ENCODE measurements at places on chromosomes 3 and 15.

DNA sequence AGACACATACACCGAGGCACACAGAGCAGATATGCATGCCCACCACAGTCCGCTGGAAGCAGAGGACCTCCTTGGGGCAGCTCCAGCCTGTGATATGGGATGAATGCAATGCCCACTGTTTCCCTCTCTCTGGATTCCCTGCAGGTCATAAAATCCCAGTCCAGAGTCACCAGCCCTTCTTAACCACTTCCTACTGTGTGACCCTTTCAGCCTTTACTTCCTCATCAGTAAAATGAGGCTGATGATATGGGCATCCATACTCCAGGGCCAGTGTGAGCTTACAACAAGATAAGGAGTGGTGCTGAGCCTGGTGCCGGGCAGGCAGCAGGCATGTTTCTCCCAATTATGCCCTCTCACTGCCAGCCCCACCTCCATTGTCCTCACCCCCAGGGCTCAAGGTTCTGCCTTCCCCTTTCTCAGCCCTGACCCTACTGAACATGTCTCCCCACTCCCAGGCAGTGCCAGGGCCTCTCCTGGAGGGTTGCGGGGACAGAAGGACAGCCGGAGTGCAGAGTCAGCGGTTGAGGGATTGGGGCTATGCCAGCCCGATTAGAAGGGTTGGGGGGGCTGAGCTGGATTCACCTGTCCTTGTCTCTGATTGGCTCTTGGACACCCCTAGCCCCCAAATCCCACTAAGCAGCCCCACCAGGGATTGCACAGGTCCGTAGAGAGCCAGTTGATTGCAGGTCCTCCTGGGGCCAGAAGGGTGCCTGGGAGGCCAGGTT lies at the start of gene GNAT1:
Gene GNAT1 (plus strand): TSS at position 675 of the 725 bp plus-strand sequence. CDS start 116 bp downstream, outside the sequence.
- no peak for DNase-seq

DNA sequence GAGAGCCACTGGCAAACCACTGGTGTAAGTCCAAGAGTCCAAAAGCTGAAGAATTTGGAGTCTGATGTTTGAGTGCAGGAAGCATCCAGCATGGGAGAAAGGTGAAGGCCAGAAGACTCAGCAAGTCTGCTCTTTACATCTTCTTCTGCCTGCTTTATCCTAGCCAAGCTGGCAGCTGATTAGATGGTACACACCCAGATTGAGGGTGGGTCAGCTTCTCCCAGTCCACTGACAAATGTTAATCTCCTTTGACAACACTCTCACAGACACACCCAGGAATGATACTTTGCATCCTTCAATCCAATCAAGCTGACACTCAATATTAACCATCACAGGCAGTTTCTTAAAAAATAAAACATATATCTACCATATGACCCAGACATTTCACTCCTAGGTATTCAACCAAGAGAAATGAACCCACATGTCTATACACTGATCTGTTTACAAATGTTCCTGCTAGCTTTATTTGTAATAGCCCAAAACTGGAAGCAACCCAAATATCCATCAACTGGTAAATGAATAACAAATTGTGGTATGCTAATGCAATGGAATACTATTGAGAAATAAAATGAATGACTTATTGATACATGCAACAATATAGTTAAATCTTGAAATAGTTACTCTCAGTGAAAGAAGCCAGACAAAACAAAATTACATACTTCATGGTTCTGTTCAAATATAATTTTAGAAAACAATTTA lies 373.8 kb downstream of the ZNF385D start:
- no peak for DNase-seq

GRCh38 chr15:69308949-69309348 lies 10.2 kb downstream of the PAQR5 start:
- DNase-seq = no peak

DNA sequence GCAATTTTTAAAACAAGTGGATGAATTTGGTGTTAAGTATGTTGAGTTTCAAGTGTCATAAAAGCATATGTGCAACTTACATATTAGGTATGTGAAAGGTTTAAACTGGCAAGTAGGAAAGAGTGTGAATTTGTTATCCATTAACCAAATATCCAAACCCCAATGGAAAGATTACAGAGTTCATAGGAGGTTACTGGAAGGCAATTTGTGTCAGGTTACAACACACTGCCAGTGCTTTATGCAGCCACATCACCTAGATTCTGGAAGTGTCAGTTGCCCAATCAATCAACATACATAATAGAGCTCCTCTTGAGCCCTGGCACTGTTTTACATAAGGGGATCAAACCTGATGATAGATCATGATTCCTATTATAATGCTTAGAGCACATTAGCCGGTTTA lies 261.0 kb downstream of the ROBO1 start:
- no peak for DNase-seq

DNA sequence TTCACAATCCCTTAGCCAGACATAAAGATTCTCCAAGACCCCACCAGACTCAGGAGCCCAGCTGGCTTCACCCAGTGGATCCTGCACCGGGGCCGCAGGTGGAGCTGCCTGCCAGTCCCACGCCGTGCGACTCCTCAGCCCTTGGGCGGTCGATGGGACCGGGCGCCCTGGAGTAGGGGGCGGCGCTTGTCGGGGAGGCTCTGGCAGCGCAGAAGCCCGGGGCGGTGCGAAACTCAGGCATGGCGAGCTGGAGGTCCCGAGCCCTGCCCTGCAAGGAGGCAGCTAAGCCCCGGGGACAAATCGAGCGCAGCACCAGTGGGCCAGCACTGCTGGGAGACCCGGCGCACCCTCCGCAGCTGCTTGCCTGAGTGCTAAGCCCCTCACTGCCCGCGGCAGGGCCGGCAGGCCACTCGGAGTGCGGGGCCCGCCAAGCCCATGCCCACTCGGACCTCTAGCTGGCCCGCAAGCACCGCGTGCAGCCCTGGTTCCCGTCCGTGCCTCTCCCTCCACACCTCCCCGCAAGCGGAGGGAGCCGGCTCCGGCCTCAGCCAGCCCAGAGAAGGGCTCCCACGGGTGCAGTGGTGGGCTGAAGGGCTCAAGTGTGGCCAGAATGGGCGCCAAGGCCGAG lies 175.0 kb downstream of the FMN1 start:
- no peak for DNase-seq

DNA sequence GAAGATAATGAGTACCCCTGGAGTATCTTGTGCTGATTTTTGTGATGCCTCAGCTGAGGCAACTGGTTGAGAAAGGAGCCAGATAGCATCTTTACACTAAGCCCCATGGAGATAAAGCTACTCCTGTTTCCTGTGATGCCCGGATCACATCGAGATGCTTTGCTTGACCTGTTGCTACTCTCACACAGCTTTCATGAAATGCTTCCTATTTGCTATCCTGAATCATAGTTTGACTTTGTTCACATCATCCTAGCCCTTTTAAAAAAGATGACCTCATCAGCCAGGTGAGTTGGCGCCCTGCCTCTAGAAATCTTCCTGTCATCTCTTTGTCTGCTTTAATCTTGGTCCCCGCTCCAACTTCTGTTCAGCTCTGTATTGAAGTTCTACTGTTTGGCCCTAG lies 409.6 kb upstream of the TBL1XR1 start:
- DNase-seq = no peak

DNA sequence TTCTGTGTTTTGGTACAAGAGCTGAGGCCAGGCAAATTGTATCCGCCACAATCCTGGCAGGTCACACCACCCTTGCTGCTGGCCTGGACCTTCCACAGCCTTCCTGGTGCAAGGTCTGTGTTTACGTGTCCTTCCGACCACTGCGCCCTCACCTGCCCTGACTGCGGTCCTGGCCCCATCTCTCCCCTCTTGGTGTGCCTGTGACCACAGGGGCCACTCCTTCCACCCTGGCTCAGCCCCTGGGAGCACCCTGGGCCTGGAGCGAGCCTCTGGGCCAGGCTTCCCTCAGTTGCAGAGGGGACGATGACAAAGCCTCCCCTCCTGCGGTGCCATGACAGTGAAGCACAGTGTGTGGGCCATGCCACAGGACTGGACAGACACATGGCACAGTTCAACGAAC lies 104.5 kb downstream of the PLXNA1 start:
- no peak for DNase-seq

GRCh38 chr15:38589502-38589901 lies 24.9 kb upstream of the RASGRP1 start:
- peak; percentile 70 for DNase-seq

DNA sequence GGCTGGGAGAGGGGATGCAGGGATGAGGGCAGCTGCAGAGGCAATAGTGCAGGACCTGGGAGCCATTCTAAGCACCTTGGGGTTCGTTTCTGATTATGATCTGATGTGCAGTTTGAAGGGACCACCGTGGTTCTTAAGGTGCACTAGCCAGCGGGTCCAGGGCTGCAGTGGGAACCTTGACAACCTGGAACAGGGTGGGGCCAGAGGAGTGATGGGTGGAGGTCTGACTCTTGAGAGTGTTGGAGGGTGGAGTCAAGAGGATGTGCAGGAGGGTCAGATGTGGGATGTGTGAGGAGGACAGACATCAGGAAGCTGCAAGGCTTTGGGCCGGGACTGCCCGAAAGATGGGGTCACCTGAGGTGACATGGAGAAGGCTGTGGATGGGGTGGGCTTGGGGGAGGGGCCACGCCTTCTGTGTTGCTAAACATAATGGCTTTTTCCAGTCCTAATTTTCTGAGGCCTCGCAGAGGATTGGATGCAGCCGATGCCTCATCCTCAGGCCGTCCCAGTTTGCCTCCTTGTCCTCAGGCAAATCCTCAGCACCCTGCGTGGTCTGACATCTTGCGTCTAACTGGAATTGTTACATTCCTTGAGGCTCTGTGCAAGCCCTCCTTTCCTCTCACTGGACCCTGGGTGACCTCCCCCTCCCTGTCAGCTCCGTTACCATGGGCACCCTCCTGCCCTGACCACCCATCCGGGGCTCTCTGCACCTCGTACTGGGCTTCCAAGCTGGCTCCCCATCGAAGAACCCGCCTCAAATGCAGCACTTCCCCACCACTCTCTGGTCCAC lies 61.4 kb upstream of the TRPM1 start:
- no peak for DNase-seq

DNA sequence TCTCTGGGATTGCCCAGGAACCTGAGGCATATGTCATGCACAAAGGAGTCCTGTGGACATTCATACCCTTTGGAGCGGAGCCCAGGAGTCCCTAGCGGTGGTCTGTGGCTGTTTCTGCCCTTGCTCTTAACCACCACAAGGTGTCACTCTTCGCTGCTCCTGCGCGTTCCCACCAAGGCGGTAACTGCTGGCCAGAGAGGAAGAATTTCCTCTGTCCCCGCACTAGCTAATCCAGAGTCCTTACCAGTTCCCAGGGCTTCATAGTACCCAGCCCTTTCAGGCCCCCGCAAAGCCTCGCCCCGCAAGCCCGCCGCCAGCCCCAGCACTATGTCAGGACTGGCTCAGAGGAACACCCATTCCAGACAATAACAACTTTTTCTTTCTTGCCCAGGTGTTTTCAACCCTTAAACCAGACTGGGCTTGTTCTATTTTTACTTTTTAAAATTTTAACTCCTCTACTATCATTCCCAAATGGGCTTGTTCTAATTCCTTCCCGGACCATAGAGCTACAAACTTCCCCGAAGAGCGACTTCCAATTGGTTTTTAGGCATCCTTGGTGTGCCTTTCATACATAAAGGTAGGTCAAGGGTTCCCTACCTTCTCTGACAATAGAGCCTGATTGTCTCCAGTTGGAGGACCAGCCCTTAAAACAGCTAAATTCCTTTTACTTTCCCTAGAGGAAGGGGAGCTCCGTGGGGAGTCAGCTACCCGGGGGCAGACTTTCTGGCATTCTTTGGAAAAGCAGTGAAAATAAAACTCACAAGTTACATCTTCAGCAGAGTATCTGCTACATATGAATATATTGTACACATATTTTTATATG lies 31.8 kb upstream of the ZNF774 start:
- peak; percentile 89 for DNase-seq

GRCh38 chr15:37370941-37371340 lies 270.6 kb upstream of the MEIS2 start:
- DNase-seq = no peak

DNA sequence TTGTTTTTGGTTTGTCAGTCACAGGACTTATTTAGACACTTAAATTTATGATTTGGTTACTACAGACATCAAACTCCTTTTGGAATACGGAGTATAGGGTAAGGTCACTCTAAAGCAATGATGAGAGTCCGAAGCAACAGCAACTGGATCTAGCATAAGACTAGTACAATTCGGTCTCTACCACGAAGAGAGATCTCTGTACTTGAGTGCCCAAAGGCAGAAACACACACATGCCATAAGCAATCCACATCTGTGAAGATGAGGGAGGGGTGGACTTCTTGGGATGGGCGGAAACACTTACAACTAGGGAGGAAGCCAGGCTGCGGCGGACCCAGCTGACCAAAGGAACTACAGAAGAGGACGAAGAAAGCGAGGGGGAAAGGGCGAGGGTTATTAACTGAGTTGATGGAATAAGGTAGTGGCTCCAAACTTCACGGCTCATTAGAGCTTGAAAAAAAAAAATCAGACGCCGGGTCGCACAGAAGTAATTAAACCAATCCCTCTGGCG lies 595 bp downstream of the DPH6 start:
- DNase-seq = no peak

DNA sequence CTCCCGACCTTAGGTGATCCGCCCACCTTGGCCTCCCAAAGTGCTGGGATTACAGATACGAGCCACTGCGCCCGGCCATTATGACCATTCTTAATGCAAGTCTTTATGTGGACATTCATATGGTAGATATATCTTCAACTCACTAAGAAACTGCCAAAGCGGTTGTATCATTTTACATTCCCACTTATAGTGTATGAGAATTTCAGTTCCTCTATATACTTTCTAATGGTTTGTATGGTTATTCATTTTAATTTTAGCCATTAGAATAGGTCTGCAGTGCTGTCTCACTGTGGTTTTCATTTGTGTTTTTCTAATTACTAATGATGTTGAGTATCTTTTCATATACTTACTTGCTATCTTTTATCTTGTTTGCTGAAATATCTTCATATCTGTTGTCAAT lies 32.5 kb downstream of the TCF12 start:
- DNase-seq = no peak

- no peak for DNase-seq
Measured at GRCh38 chr3:37897763-37898162, 36.1 kb downstream of the CTDSPL start.

GRCh38 chr3:21645121-21645897 lies 105.7 kb downstream of the ZNF385D start:
- DNase-seq = no peak

DNA sequence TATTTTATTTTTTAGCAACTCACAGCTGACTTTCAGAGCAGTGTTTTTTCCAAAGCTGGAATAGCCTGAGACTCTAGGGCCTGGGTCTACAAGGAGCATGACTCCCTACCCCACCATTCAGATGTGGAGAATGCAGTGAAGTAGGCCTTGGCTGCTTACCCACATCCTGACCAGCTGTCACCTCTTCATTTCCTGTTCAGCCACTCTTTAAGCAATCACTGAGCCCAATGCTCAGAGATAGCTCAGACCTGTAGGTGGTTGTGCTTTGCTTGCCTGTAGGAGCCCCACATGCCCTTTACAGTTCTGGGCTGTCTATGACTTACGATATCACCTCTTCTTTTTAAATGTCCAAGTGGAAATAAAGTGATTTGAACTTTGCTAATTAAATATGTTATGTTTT lies 148.1 kb downstream of the NEK11 start:
- peak; percentile 2 for DNase-seq
